ENCODE measurements at places on chromosomes 11 and 22.

DNA sequence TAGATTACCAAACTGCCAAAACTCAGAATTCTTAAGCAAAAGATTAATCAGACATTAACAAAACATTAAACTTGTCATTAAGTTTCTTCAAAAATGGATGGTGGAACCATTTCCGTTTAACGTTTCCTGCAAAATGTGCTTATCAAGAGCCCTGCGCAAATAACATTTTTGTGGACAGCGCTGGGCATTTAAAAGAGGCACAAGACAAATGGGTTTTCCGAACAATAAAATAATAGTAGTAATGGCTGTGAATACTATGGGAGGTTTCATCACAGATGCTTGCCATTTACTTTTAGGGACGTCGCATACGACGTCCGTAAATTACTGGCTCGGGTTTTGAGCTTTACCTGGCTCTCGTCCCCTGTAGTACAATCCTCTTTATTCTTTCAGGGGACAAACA, 1.1 kb downstream of the NPAT start:
- DNase-seq: peak; percentile 63

DNA sequence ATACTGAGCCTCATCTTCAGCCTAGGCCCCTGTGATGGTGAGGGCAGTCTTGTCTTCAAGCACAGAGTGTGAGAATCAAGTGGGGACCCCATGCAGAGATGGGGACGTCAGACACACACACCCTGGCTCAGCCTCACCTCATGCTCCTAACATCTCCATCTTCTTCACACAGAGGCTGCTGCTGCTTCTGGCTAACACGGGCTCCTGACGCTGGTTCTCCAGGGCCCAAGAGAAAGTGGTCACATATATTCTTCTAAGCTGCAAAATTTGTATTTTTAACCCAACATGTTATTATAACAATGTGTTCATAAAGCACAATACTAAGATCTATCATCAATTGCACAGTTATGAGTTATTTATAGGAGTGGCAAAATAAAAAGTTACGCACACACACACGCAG, 101.2 kb downstream of the VPREB1 start:
- no peak for DNase-seq

GRCh38 chr11:2095198-2095520, 44.0 kb downstream of the IGF2 start:
- no peak for DNase-seq

- DNase-seq: peak; percentile 20
Measured at GRCh38 chr22:32206774-32207758, 2.2 kb upstream of the RFPL2 start.

DNA sequence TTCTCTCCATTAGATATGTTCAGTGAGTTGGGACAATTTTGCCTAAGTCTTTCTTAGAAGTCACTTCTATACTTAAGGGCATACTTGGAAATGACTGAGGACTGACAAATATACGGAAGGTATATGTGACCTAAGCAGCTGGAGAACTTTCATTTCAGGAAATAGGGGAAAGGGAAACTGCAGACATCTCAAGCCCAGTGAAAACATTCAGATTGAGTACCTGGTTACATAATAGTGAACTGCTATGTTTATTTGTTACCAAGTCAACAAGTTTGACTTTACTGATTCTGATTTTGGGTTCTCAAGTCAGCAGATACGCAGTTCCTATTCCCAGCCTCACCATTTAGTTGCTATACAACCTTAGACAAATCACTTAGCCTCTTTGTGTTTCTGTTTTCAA, 1173.9 kb downstream of the LRRC4C start:
- DNase-seq: no peak

DNA sequence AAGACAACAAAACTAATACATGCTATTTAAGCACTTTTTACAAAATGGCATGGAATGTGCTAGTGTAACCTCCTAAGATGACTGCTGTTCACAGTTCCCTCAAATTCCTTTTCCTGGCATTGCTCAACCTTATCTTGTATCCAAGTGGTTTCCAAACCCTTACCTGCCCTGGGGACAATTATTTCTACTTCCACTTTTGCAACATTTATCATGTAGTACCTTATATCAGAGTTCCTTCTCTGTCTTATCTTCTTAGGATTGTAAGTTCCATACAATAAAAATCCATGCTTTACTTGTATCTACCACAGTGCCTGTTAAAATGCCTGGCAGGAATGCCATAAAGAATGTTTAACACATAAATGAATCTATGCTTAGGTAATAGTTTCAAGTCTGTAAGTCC, 109.2 kb upstream of the MTMR2 start:
- no peak for DNase-seq

DNA sequence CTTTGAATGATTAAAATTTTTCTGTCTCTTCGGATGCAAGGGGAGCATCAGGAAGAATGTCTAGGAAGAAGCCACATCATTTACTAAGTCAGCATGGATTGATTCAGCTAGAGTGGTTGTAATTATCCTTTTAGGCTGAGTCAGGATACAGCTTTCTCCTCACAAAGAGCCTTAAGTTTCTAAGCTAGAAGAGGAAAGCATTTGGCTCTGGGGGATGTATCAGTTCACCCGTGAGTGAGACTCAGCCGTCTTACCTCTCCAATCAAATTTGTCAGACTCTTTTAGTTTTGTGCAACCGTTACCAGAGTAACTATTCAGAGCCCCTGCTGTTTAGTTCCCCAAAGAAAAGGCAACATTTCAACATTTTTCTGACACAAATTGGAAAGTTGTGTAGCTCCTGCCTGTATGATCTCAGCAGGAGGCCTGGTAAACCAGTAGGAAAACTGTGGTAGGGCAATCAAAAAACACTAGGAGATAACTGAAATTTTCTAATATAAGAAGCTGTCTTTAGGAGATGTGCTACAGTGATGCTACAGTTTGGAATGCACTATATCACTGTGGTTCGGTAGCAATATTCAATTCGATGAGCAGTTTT, 432.4 kb upstream of the LUZP2 start:
- peak; percentile 3 for DNase-seq

DNA sequence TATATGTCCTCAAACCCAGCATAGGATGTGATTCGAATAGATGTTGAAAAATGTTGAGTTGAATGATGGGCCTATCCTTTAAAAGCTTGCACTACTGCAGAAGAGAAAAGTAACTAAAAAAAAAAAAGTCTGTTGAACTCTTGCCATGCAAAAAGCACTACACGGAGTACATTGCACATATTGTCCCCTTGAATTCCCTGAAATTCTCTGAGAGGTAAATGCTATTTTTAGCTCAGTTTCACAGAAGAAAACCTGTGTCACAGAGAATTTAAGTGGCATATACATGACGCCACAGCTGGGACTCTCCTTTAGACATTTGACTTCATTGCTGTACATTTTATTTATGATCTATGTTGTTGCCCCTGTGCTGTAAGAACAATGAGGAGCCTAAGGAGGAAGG, 583.8 kb downstream of the SOX6 start:
- no peak for DNase-seq

DNA sequence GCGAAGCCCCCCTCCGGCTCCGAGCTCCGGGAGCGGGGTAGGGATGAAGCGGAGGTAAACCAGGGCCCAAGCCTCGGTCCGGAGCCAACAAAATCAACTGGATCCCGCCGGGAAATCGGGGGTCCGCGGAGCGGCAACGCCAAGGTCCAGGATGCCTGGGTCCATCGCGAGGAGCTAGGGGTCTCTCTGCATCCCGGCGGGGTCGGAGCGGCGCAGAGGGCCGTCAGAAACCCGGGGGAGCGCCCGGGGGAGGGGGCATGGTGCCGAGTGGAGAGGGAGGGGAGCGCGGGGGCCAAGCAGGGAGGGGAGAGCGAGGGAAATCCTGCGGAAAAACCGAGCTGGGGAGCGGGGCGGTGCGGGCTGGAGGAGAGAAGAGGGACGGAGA, 51.8 kb downstream of the SLC22A12 start:
- DNase-seq: no peak

- DNase-seq: peak; percentile 93
Measured at GRCh38 chr11:69298267-69299022, 4.5 kb downstream of the MYEOV start.

GRCh38 chr11:7251836-7252682, at the start of gene SYT9:
SYT9 (plus strand) TSS chr11:7251904; CDS start chr11:7252187, 283 bp downstream.
- peak; percentile 26 for DNase-seq

- DNase-seq: no peak
Measured at GRCh38 chr11:112485280-112485679, 224.6 kb upstream of the PLET1 start.

- DNase-seq: no peak
Measured at GRCh38 chr11:1083621-1084551, 9.2 kb downstream of the MUC2 start.

GRCh38 chr11:5550440-5551095, 2.2 kb upstream of the OR52H1 start:
- peak; percentile 83 for DNase-seq

GRCh38 chr22:49048591-49048990, 779.1 kb downstream of the BRD1 start:
- DNase-seq: no peak

DNA sequence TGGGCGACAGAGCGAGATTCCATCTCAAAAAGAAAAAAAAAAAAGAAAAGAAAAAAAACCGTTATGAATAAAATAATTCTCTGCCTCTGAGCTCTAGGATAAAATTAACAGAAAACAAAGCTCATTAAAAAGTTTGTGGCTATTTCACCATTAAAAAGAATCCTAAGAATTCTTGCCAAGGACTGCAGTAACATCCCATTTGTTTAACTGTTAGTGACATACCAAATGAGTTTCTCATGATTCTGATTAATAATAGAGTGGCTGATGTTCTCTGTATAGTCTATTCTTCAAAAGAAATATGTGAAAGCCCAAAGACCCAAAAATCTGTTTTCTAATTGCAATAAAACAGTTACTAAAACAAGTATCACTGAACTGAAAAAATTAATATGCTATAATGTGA, 19.7 kb downstream of the CLNS1A start:
- DNase-seq: peak; percentile 52

DNA sequence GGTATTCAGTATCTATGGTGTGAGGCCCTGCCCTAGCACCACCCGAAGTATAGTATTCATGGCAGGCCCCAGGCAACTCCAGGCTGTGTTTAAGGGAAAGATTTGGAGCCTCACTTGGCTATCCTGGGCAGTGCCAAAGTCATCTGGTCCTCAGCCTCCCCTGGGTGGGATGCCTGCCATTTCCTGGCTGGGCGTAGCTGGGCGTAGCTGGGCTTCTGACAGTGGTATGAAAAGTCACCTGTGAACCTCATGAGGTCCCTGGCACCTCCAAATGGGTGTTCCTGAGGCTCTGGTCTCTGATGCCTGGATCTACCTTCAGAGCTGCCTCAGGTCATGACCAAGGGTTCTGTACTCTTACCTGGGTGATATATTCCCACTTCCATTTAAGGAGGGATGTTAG, 113.0 kb upstream of the PARVA start:
- DNase-seq: no peak

GRCh38 chr11:111400595-111400994, 21.5 kb upstream of the POU2AF1 start:
- DNase-seq: no peak

DNA sequence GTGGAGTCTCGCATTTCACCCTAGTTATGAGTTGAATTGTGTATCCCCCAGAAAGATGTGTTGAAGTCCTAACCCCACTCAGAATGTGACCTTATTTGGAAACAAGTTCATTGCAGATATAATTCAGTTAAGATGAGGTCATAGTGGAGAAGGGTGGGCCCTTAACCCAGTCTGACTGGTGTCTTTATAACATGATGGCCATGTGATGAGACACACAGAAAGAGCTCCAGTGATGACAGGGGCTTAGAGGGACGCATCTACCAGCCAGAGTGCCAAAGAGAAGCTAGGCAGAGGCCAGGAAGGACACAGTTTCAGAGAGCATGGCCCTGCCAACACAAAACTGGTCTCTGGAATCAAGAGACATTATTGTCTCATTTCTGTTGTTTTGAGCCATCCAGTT, 50.3 kb downstream of the LARGE1 start:
- no peak for DNase-seq

GRCh38 chr11:131108760-131109159, 192.5 kb upstream of the SNX19 start:
- DNase-seq: no peak

- peak; percentile 37 for DNase-seq
Measured at GRCh38 chr11:34242037-34242625, 115.7 kb downstream of the ABTB2 start.

DNA sequence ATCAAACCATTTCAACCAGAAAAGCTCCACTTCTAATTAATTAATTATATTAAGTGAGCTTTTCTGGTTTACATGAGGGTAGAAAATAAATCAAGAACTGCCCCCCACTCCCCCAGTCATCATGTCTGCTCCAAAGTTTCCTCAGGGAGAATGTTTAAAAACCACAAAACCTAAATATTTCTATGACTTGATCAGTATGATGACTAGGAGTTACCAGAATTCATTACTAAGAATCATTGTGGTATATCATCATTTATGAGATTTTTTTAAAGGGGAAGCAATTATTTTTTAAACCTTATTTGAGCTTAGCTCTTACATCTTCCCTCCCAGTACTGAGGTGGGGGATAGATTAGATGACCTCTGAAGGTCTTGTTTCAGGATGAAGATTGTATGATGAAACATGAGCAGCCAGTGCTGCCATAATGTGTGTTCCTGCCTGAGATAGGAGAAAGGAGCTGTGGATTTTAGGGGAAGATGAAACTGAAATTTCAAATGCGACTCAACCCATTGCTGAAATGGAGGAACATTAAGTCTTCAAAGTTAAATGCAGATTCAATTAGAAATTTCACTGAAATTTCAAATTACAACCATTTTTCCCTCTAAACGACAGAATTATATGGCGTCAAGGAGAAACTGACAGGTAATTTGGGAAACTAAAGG, 401.3 kb upstream of the CADM1 start:
- no peak for DNase-seq

GRCh38 chr22:31829505-31829904, 75.7 kb downstream of the DEPDC5 start:
- DNase-seq: peak; percentile 97

DNA sequence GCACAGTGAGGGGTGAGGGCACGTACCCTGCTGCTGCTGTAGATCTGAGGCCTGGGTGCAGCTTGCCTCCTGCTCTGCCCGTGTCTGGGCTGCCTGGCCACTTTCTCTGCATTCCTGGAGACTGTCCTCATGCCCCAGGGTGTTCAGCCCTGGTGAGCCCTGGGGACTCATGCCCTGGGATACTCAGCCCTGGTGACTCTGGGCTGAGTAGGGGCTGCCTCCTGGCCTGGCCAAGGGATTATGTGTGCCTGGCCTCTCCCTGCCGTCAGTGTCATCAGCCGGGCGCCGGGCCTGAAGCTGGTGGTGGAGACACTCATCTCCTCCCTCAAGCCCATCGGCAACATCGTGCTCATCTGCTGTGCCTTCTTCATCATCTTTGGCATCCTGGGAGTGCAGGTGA, 94.7 kb downstream of the CACNA1I start:
- no peak for DNase-seq

DNA sequence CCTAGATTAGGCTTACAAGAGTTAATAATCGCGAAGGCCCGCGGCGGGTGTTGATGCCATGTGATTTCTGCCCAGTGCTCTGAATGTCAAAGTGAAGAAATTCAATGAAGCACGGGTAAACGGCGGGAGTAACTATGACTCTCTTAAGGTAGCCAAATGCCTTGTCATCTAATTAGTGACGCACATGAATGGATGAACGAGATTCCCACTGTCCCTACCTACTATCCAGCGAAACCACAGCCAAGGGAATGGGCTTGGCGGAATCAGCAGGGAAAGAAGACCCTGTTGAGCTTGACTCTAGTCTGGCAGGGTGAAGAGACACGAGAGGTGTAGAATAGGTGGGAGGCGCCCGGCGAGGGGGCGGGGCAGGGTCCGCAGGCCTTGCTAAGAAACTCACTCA, 65.5 kb downstream of the AAMDC start:
- DNase-seq: no peak
